Vagina (tissue), 2 donors: ENCODE measurements at places on chromosomes 4 and X.

GRCh38 chrX:130174045-130174704, 2.4 kb downstream of the RAB33A start:
- DNase-seq, result no peak

GRCh38 chrX:119984652-119985051, 41.1 kb upstream of the NKAP start:
- DNase-seq, result no peak

GRCh38 chr4:182385897-182386296, 142.7 kb downstream of the TENM3 start:
- DNase-seq, result no peak

GRCh38 chr4:75107755-75108612, 175.1 kb downstream of the PARM1 start:
- no peak for DNase-seq

DNA sequence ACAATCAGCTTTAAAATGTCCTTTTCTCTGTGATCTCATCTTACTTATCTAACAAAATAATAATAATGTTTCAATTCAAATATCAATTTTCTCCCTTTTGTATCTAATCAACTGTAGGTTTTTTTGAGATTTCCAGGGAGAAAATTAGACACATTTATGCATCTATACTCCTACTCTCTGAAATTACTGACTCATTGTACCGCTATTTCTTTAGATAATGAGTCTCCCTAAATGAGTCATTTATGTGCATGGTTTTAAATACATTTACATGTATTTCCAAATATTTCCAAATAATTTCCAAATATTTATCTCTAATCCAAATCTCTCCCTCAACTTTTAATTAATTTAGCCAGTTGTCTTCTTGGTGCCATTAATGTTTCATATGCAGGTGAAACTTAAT, 621.0 kb downstream of the TECRL start:
- DNase-seq, result no peak

DNA sequence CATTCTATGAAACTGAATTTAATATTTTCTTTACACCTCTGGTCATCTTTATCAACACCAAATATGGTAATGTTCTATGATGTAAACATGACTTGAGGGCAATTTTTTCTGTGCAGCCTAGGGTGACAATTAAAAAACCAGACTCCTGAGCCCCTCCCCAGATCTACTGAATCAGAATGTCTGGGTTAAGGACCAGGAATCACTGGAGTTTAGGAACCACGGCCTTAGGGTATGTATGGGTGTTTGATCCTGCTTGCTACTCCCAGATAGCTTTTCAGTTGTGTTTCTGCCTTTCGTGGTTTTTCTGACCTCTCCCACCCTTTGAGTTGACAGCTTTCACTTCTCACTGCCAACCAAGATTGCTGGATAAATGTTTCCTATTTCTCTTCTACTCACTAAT, 332.2 kb downstream of the DHX15 start:
- no peak for DNase-seq

- DNase-seq, result no peak
These were observed 69.5 kb downstream of the BEND2 start for GRCh38 chrX:18151157-18151556.

DNA sequence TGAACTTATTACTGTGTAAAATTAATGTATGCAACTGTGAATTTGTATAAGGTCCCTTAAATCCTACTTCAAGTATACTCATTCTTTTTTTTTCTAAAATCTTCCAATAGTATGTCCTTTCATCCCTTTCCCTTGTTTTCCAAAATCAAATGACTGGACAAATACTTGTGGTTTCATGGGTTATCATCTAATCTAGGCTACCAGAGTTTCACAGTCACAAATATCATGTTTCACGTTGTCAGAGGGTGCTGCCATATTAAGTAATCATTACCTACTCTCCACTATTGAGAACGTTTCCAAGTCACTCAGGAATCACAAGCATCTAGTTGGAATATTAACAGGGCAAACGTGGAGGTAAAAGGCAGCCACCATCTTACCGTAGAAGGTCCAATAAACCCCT, 1235.0 kb upstream of the TENM3 start:
- no peak for DNase-seq

DNA sequence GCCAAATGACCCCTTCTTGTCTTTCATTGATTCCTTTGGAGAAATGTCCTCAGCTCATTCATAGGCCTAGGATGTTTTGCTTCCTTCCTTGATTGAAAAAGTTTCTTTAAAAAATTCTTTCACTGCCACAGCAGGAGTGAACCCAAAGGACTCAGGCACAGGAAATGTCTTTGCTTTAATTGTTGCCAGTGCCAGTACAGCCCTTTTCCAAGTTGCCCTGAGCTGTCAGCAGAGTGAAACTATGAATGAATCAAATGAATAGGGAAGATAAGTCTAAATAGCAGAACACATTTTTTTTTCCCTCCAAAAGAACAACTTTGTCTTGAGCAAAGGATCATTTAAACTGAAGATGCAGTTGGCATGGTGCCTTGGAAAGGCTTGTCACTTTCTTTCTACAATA, 63.8 kb upstream of the SLC4A4 start:
- no peak for DNase-seq

DNA sequence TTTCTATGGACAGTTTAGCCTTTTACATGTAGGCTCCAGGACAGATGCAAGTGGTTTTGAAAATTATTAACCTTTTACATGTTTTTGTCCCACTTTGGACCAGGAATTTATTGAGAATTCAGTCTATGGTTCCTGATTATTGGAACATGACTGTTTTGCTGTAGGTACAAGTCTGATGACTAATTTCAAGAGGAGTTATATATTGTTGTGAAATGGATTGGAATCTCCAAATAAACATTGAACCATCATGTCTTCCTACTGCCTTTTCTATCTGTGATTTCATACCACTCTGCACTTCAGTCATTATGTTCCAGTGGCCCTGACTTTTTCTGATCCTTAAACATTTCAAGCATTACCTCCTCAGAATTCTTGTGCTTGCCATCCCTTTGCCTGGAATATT, 35.9 kb downstream of the TBC1D19 start:
- DNase-seq, result no peak

- DNase-seq, result no peak
These were observed 12.2 kb upstream of the ZNF280C start for GRCh38 chrX:130280901-130281300.

GRCh38 chr4:169618286-169618685, 2.1 kb upstream of the CLCN3 start:
- DNase-seq, result no peak

DNA sequence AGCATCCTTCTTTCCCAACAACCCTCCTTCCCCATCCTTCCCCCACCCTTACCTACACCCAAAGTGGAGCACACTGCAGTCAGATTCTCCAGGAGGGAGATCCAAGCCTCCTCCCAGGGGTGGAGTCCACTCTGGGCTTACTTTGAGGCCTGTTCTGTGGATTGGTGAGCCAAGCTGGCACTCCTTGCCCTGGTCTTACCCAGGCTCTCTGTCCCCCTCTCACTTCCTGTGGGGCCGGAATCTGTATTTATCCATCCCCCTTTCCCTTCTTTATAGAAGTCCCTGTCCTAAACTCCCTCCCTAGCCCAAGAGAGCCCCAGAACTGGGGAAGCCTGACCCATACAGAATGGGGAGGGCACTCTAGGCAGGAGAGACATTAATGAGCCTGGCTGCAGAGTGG, 3.2 kb upstream of the TSPYL2 start:
- DNase-seq, result no peak

- DNase-seq, result no peak
These were observed 107.7 kb upstream of the TLR2 start for GRCh38 chr4:153576443-153576774.

DNA sequence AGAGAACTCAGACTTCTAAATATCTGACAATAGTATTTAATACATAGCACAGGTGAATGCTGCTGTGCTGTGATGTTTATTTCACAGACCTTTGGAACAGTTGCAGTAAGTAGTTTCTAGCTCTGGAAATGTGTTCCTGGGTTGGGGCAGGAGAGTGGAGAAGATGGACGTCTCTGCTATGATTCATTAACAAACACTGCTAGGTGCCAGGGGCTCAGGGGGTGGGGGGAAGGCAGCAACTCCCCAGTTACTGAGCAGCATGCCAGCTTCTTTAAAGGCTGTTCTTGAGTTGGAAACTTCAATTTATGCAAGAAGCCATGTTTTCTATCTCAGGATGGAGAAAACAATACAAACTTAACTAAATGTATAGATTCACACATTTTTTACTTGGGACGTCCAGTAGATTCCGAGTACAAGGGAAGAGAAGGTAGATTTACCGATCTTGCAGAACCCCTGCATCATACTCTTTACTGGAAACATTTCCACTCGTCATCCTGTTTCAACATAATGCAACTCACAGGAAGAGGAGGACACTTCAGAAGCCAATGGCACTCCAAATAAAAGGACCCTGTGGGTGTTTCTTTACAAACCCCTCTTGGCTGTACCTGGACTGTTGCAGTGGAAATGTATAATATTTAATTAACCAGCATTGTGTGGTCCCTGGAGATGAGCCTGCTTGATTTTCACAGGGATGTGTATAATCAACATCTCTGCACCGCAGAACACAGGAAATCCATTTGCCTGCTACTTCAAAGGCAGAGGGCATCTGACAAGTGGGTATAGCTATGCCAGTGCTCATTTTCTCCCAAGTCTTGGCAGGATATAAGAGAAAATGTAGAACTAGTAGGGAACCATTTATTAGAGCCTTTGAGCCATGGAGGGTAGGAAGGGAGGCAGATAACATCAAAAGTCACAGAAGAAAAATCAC, 171.4 kb downstream of the SH3KBP1 start:
- DNase-seq, result no peak

GRCh38 chrX:40081679-40082068, 16.1 kb downstream of the BCOR start:
- no peak for DNase-seq

- DNase-seq, result no peak
These were observed 42.7 kb upstream of the RAPGEF2 start for GRCh38 chr4:159060161-159060560.

DNA sequence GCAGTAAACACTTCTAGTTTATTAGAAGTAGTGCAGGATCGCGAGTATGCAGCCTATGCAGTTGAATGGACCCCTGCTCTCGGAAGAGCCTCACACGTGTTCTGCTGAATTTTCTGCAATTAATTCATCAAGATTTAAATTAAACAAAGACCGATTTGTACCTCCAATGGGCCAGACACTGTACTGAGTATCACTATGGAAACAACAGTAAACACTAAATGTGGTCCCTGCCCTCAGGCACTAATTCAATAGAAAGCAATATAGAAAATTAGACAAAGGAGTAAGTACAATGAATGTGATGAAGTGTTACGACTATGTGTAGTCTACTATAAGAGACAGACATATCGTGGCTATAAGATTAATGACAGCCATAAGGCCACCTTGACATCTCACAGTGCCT, 740.3 kb upstream of the FRG1 start:
- no peak for DNase-seq

GRCh38 chrX:46178763-46179162, 366.5 kb downstream of the ZNF674 start:
- DNase-seq, result no peak

- no peak for DNase-seq
These were observed 74.6 kb downstream of the ARSJ start for GRCh38 chr4:113904877-113905276.

GRCh38 chrX:139126493-139126892, 404.0 kb upstream of the F9 start:
- DNase-seq, result no peak

DNA sequence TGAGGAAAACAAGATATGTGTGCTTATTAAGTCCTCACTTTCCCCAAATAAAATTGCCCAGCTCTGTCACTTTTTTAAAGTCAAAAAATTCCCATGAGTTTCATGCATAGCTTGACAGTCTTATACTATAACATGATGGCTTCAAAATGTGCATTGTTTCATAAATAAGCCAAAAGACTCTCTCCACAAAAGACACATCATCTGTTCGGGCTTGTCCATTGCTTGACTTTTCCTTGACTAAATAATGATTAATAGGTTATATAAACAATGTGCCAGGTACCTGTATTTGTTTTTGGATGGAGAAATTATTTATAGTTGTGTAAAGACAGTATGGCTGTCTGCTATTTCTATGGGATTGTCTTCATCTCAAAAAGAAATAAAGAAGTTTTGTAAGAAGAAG, 329.2 kb upstream of the KLF3 start:
- DNase-seq, result no peak

- DNase-seq, result no peak
These were observed 314.3 kb upstream of the CLNK start for GRCh38 chr4:10998846-10999245.

GRCh38 chr4:1082215-1083182, 30.9 kb downstream of the RNF212 start:
- peak; percentile 37 for DNase-seq

DNA sequence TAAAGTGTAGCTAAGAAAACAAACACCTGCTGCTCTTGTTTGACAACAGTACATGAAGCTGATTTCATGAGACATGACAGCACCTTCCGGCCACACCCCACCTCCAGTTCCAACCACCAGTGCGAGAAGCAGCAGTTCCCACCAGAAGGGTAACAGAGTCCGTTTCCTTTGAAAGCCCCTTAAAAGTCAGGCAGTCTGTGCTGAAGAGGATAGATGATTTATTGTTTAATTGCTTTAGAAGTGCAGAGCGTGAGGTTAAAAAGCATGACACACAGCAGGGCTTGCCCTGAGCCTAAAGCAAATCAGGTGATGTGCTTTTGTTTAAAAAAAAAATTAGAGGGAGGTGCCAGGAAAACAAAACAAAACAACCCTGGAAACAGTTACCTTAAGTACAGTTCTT, 82.6 kb downstream of the HADH start:
- DNase-seq, result no peak

DNA sequence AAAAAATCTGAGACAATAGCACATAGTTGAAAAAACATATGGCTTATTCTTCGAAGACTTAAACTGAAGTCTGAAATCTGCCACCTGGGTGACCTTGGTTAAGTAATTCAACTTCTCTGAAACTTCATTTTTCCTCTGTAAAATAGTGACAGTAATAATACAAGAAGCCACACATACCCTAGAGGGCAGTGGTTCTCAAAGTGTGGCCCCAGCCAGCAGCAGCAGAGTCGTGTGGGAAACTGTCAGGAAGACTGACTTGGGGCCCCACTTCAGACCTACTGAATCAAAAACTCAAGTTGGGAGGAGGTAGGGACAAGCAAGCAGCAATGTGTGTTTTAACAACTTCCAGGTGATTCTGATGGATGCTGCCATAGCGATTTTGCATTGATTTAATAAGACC, 249.9 kb downstream of the HNRNPD start:
- DNase-seq, result no peak

GRCh38 chr4:20840648-20841190, 140.5 kb downstream of the PACRGL start:
- DNase-seq, result no peak

DNA sequence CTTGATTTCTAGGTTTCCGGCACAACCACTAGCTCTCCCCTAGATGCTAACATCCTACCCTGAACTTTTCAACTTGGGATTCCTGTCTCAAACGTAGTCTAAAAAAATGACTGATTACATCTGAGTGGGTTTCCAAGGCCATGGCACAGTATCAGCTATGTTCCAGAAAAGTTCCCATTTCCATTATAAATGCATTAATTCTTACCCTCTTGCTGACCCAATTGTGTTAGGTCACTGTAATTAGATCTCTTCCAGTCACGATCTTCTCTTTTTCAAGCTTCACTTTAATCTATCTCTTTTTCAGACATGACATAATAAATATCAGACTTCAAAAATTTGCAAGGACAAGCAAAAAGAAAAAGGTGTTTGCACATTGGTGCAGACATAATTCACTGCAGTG, 50.6 kb upstream of the PDE5A start:
- DNase-seq, result no peak
